Effector memory CD8-positive, alpha-beta T cell (primary cell): ENCODE measurements at places on chromosomes 5 and 9.

DNA sequence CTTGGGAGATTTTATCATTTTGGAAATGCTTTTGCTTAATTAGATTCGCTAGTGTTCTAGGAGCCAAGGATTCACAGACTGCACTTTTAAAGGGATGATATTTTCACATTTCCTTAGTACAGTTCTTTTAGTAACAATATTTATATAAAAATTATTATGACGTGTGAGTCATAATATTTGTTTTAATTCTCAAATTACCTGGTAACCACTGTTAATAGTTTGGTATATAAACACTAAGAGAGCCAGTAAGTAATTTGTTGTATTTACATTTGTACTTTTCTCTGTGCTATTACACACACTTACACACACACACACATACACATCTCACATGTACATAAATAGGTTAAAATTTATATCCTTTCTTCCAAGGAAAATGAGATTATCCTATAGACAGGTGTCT is 58.8 kb upstream of the RAD23B start:
- no peak for DNase-seq

GRCh38 chr5:60504342-60504741 is 195.6 kb downstream of the DEPDC1B start:
- DNase-seq, result no peak

DNA sequence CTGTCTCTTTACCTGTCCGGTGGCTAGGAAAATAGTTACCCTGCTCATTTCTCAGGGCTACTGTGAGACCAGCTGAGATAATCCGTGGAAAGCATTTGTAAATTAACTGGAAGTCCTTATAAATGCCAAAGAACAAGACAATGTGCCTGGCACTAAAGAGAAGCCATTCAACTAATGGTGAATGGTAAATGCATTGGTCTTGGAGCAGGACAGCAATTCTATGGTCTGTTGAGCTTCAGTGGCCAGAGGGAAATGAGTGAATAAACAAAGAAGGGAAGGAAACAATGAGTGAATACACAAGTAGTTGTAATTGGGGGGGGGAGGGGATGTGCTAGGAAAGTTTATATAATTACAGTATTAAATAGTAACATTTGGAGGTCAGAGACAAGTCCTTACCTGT is 353.6 kb downstream of the SEMA5A start:
- no peak for DNase-seq

GRCh38 chr5:68872088-68872839 is 221.6 kb upstream of the SLC30A5 start:
- no peak for DNase-seq

DNA sequence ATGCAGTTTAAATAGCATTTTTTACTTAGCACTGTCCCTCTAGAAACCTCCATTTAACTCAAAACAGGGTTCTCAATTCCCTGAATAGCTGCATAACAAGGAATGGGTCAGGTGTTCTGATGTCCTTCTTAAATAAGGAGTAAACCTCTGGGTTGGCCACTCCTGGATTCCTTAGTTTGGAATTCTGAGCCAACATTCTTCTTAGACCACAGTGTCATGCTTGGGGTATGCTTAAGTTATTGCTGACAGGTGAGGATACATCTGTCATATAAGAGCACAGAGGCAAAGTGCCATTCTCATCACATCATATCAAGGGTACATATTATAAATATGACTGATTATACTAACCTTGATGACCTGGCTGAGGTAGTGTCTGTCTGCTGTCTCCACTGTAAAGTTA is 179.9 kb upstream of the SEMA6A start:
- DNase-seq, result no peak

DNA sequence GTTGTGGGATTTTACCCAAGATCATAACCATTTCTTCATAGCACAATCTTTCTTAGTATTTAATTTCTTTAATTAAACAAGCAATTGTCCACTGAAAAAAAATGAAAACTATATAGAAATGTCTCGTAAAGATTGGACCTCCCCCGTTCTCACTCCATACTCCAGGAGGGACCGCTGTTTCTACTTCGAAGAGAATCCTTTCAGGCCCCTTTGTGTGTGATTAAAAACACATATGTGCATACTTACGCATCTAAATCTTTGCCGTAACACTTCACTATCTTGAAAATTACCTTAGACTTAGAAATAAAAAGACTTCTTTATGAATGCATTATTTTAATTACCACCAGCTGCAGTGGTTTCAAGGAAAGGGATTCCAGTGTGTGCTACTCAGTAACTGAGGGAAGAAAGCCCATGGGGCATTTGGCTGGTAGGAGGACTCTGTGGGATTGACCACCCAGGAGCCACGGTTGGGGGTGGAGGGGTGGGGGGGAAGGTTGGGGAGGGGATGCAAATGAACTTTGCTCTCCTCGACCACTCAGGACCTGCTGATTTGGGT is 209.1 kb downstream of the FAM114A2 start:
- no peak for DNase-seq

DNA sequence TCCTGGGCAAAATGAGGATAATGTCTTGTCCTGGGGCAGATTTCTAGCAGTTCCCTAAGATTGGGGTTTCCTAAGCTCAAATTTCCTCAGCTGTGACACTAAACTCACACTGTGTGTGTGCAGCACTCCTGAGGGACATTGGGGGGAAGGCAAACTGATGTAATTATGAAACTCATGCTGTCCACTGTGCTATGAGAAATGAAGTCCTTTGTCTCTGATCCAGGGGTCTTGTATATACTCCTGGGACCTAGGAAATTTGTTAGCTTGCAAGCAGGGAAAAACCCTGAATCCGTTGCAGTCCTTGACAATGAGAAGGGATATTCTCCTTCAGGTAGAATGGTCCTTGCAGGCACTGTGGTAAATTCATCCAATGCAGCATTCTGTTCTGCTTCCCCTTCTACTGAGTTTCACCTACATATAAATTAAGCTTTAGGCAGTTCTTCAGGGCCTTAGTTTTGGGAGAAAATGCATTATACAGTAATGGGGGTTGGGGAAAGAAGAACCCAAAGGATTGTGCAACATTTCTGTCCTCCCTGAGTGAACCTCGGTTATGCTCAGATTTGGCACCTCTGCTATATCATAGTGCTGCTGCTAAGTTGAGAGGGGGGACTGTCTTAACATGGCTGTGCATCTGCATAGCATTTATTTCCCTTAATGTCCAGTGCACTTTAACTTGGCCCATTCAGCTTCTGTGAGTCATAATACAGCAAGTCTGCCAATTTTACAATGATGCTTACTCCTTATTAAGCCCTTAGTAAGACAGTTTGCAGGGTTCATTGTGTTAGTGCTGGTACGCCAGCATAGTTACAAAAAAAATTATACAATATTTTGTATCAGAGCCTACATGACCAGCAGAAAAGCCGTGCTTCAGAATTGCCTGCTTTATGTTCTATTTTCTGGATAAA is 80.2 kb downstream of the PJA2 start:
- no peak for DNase-seq

GRCh38 chr9:136133191-136133958 is 14.7 kb upstream of the TMEM250 start:
- DNase-seq, result no peak

GRCh38 chr5:154479944-154480750 is 2.1 kb upstream of the HAND1 start:
- DNase-seq, result no peak

DNA sequence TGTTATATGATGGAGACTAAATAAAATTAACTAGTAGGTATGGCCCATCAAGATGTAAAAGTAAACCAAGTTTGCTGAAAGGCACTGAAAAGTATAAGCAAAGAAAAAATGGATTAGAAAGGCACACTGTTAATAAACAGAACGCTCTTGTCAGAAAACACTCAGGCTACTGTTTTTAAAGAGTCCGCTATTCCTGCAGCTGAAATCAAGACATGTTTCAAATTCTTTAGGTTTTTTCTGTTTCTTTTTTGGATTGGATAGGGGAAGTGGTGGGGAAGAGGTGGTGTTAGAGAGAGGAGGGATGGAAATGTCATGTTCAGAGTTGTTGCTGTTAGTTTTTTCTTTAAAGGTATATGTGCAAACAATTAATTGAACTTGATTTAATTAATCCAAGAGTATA is 17.5 kb downstream of the OSTF1 start:
- no peak for DNase-seq

DNA sequence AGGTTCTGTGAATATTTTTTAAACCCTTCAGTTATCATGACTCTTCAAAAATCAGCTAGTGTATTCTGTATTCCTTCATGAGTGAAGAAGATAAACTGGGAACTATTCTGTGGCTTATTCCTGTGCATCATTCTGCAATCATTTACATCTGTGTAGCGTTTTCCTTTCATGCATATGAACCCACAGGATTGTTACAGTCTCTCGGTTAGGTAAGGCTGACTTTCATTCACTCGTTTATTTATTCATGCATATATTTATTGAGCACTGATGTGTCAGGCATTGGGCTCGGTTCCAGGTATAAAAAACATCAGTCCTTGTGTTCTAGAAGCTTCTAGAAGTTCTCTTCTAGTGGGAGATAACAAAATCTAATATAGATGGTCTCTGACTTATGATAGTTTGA is 318.4 kb downstream of the MAN2A1 start:
- DNase-seq, result no peak

- no peak for DNase-seq
Measured at GRCh38 chr9:33264003-33264472, 470 bp downstream of the BAG1 start.

DNA sequence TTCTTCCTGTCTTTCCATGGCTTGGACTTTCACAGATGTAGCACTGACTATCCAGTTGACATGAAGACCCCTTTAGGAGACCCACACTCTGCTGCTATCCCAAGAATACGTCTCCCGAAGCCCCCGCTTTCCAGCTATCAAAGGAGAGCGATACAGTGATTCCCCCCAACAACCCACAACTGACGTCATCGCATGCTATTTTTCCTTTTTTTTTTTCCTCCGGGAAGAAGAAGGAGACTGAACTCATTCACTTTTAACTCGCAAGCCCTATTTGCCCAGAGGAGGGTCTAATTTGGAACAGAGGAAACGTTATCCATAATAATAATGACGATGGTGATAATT is 2.1 kb downstream of the PAPPA start:
- no peak for DNase-seq

DNA sequence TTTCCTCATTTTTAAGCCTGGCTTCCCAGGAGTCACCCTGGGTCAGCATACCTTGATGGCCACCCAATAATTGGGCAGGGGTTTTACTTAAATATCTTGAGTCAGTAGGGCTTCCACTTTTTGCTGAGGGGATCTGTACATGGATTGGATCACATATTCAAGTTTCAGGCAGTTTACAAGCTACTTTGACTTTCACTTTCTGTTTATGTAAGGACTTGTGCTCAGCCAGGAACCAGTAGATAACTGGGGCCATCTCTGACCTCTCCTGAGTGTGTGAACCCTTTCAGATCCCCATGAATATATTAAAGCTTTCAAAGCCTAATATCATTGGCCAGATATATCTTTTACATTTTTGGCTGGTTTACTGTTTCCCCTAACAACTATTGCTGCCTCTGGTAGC is 45.1 kb downstream of the SLCO6A1 start:
- no peak for DNase-seq

GRCh38 chr5:134387443-134387842 is 16.1 kb downstream of the UBE2B start:
- no peak for DNase-seq

GRCh38 chr5:55022450-55022849 is 1.6 kb upstream of the GZMK start:
- DNase-seq, result peak; percentile 23

DNA sequence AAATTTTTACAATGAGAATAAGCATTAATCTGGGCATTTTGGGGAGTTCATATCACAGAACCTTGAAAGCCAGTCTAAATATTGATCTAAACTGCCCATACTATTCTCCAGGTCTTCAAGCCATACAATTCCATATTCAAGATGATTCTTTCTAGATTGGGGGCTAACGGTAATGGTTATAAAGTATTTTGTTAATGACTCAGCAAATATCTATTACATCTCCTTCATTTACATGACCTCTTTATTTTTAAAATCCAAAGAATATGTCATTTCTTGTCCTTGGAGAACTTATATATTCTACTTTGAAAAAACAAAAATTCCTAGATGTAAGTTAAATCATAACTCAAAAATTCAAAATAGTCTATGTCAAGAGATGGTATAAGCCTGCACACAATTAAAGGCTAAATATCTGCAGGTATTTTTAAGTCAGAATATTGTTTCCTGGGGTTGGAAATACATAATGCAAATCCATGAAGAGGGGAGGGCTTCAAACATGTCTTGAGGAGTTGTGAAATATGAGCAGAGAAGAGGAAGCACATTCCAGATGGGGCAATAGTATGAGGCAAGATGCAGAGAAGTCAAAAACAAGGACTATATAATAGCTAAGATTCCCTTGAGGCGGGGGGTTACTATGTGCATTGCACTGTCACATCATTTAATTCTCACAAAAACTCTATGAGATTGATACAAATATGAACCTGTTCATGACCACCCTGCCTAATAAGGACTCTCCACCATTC is 526.4 kb downstream of the NR2F1-AS1 start:
- DNase-seq, result no peak

- DNase-seq, result no peak
Measured at GRCh38 chr5:34530637-34531036, 125.5 kb upstream of the RAI14 start.

DNA sequence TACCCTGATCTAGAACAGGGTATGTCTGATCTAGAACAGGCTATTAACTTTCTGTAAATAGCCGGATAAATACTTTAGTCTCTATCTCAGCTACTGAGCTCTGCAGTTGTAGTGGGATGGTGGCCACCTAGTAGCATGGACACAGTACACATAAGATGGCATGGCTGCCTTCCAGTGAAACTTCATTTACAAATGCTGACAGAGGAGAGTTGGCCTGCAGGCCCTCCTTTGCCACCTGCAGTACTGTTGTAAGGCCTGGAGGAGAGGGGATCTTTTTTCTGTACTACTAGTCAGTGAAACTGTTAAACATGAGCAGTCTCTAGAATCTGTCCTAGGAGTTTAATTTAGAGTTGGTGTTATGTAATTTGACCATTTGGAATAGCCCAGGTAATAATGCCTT is 86.0 kb downstream of the TRIO start:
- no peak for DNase-seq

DNA sequence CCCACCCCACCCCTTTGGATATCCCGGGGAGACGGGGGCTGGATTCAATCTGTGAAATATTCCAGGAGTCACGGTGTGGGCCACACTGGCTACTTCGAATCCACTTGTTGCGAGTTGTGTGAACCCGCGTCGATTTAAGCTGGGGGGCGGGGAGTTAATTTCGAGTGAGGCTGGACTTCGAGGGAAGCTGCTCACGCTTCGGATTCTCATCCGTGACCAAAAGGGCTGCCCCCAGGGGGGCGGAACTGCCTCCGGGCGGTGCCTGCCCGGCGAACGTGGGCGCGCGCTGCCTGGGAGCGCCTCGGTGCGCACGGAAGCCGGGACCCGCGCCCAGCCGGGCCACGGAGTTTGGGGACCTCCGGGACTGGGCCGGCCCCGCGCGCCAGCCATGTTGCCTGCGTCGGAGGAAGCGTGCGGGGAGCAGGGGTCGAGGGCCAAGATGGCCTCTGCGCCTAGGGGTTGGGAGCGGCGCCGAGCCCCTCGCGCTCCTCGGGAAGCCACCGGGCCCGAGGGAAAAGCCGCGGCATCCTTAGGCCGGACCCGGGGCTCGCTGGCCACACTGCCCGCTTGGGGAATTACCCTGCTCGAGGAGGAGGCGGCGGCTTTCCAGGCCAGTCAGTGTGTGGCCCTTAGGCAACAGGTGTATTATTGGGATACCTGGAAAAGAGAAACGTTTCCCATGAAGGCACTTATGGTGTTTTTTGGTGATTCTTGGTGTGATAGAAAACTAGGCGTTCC is 975 bp downstream of the OCLN start:
- DNase-seq, result no peak
